ENCODE measurements at places on chromosomes 11 and 22. TPM values are rescaled to one million over a fixed set of nuclear protein-coding genes. Genes with fewer than 3 reads are reported as not detected.

- DNase-seq, result no peak
Observed at GRCh38 chr11:1087279-1087960, 12.7 kb downstream of the MUC2 start.

DNA sequence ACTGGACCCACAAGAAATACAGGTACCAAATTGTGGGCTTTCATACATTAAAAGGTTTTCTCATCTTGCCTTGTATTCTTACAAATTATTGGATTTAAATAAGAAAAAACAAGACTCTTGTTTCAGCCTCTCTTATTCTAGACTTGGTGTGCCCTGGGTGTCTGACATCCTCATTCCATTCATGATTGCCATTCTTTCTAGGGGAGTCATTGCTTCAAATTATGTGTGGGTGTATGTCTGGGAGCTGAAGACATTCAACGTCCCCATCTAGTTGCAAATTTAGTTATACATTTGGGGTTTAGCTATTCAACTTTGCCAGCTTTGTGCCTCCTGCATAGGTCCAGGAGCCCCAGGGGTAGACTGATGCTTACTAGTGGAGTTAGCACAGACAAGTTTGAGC lies 18.1 kb downstream of the MAML2 start:
- DNase-seq, result peak; percentile 78

DNA sequence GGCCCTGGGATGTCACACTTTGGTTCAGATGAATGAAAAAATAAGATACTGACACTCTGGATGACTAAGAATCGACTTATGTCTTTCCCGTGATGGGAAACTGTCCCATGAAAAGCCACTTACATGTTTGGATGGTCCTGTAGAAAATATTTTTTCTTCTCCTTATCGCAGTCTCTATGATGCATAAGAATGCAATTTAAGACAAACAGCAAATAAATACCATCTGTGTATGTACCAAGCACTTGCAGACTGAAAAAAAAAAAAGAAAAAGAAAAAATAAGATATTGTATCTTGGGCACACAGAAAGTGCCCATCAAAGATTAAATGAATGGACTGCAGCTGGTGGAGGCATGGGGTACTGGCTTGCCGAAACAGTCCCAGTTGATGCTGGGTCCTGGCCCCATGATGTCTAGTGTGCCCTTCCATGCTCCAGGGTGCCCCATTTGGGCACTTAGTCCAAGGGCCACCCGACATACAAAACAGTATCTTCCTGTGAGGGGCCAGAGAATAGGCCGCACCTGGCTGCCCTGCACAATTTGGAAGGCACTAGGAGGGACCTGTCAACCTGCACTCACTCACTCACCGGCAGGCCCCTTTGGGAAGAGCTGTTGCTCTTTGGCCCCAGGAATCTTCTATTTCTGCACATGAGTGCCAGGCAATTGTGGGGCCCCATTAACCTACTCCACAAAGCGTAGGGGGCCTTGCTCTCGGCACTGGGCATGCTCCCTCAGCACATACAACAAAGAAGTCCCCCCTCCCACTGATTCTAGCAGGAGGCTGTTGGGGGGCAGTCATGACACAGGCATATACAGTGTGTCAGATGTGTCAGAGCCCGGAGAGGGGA lies 2.5 kb upstream of the ZBED4 start:
- no peak for DNase-seq

DNA sequence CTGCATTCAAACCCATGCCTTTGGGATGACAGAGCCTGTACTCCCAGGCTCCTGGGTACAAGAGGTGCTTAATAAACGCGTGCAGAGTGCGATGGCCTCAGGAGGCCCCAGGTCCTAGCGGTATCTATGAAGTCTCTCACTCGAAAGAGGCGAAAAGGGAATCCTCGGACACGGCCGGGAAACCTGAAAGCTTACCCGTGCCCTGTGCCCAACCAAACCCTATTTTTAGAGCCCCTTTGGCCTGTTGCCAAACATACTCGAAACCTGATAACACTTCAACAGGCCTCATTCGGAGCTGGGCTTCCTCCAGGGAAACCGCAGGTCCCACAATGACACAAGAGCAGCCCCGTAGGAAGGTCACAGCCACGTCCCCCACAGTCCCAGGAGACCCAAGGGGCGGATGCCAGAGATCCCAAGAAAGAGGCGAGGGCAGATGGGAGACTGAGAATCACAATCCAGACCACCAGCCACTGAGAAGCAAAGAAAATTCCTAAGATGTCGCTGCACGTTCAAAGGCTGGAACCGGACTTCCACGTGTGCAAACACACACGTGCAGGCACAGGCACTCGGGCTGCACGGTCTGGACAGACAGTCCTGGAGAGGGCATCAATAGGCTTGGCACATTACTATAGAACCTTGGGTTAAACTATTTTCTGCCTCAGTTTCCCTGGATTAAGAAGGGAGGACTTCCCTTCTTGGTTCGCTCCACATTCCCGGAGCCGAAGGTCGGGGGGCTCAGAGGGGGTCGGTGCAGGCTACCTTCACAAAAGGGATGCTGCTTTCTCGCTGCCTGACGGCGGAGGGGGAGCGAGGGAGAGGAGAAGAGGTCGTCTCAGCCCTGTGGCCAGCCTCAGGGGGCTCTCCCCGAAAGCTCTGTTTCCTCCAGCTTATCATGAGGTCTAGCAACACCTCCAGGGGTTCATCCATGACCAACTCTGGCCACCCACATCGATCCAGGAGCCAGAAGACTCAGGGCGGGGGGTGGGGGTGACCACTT lies 8.2 kb downstream of the PDGFB start:
- DNase-seq, result peak; percentile 60

- DNase-seq, result no peak
Observed at GRCh38 chr11:70028147-70028855, 49.8 kb upstream of the ANO1 start.

- DNase-seq, result no peak
Observed at GRCh38 chr11:44334356-44335004, 24.5 kb upstream of the ALX4 start.

DNA sequence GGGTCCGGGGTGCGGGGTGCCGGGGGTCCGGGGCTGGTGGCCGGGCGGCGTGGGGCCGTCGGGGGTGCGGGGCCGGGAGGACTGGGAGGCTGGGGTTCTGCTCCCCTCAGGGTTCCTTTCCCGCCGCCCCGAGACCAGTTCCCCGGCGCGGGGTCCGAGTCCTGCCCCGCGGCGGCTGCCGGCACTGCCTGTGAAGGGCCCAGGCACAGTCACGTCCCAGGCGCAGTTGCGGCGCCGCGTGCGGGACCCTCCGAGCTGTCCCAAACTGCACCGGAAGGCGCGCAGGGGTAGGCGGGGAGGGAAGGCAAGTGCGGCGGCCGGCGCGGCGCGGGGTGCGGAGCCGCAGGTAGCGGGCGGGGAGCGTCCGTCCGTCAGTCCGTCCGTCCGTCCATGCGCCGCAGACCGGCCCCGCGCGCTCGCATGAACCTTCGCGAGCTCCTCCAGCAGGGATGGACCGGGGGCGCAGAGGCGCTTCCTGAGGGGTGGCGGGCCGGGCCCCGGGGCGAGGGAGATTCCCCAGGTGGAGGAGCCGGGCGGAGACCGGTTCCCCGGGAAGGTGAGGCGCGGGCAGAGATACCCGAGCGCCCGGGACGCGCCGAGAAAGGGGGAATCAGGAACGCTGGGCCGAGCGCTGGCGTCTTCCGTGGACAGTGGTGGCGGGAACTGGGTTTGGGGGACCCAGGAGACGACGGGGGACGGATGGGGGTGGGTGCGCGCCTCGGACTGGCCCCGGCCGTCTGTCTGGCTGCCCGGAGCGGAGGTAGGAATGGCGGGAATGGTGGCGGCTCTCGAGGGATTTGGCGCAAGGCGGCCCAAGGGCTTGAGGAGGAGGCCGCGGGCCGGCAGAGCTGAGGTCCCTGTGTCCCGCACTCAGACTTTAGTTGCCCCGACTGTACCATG lies 3.1 kb upstream of the ADORA2A start:
- DNase-seq, result peak; percentile 62

DNA sequence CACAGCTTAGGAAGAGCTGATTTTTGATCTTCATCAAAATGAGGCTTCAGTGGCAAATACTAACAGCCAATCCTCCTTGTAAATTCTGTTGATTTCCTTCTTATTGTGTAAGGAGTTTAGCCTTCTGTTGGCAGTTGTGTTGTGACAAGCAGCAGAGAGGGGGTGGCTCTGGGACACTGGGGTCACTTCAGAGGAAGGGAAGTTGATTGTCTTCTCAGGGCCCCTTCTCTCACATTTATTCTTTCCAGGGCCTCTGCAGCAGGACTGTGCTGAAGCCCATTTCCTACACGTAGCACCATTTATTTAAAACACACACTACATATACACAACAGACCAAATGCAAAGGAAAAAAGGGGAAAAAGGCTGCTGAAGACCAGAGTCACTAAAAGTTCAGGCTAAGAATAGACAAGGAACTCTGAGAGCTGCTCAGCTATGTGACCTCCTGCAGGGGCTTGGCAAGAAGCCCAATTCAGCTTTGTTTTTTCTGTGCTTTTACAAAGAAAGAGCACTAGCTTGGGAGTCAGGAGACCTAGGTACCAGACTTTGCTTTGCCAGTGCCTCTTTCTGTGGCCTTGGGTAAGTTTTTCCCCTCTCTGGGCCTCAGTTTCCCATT lies 28.3 kb upstream of the UPB1 start:
- peak; percentile 82 for DNase-seq

Gene MAJIN
- polyA plus RNA-seq, result not detected

Gene ARHGEF17
- 42.9 TPM for polyA plus RNA-seq
